AG09309 (cell line): ENCODE measurements at places on chromosomes 7 and 10.

- no peak for DNase-seq
Measured at GRCh38 chr10:67780759-67781538, 57.0 kb downstream of the DNAJC12 start.

GRCh38 chr7:115153769-115154477 is 232.0 kb downstream of the MDFIC start:
- no peak for DNase-seq

- no peak for DNase-seq
Measured at GRCh38 chr7:42080841-42081586, 156.0 kb downstream of the GLI3 start.

DNA sequence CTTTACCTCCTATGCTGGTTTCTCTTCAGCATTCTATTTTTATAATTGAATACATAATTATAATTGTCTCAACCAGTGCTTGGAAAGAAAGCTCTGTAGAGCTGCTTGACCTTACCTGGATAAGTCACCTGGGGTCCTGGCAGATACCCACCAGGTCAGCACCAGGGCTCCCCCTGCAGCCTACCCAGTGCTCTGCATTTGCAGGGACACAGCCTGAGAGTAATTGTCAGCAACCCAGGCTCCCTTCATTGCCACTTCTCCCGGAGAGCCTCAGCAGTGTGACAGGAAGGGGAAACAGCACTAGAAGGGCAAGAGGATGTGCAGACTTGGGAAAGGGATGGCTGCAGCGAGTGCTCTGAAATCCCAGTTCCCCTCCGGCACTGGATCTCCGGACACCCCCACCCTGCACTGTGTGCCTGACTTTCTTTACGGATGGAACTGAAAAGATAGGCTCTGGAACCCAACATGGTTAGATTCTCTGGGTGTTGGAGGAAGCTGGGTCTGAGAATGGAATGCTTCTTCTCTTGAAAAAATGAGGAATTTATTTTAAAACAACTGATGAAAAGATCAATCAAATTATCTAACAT is 11.4 kb upstream of the PAX4 start:
- DNase-seq = no peak

- no peak for DNase-seq
Measured at GRCh38 chr10:33715303-33715975, 381.0 kb upstream of the NRP1 start.

DNA sequence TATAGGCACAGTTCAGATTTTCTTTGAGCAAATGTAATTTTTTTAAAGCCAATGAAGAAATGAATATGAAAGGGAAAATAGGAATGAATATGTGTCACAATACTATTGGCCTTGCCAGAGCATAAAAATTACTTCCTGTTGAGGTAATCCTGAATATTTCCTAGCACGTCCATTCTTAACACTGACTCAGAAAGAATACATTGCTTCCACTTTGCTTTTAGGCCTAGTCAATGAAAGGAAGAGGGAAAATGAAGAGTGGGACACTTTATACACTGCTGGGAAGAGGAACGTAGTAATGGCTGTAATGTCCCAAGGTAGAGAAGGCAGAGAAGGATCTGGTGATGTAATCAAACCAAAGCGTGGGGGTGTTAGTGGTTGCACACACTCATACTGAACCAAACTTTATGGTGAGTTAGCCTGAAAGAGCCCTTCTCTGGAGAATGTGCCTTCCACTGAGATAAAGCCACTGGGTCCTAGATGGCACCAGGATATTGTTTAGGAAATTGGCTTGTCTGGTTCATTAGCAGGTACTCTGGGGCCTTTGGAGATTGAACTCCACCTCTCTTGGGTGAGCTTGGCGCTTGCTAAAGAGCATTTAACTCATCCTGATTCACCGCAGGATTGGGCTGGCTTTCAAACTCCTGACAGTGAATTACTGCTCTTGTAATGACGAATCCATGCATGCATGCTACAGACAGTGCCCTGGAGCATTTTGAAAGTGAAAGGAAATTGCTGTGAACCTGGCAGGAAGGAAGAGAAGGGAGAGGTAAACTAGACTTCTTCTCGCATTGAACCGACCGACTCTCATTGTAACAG is 254.9 kb downstream of the KIAA1217 start:
- peak; percentile 90 for DNase-seq

GRCh38 chr7:142263598-142264380 is 5.9 kb upstream of the PRSS58 start:
- DNase-seq = no peak

DNA sequence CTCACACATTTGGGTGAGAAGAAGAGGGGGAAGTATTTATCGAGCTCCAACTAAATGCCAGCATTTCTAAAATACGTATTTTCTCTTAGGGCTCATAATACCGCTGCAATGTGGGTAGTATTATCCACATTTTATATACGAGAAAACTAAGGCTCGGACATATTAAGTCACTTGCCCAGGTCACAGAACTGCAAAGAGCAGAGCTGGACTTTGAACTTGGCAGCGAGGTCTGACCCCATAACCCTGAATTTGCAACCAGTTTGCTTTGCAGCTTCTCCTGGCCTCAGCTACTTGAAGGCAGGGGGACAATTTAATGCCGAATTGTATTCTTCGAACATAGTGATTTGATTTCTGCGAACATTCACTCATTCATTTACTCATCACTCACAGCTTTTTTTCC is 7.2 kb downstream of the ABLIM1 start:
- DNase-seq = no peak

DNA sequence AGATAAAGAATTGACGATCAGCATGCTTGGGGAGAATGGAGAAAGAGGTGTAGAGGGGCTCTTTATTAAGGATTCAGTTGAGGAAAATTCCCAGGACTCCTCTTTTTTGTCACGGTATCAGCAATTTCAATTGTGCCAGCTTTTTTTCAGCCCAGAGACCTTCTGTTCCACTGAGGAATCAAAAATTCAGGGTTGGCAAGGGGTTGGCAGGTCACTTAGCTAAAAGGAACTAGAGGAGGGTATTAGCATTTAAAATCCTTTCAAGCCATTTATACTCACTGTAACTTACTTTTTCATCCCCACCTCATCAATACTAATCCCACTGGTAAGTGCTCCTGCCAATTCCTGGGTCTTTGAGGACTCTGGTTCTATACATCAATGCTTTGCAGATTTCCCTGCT is 757.5 kb upstream of the COBL start:
- no peak for DNase-seq

DNA sequence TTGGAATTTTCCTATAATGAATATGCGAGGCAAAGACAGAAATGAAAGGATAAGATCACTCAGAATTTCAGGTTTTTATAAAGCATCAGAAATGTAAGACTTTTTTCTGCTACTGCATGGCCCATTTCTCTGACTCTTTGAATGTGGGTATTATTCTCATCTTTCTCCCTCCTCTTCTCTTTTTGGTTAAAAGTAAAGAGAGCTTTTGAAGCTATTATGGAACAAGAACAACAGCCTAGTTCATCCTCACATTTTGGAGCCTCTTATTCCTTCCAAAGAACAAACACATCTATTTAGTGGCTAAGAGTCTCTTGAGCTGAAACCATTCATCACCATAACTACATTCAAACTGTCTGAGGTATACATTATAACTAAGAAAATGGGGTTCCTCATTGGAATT is 19.4 kb upstream of the ATRNL1 start:
- DNase-seq = no peak

- no peak for DNase-seq
Measured at GRCh38 chr7:356087-356486, 66.1 kb downstream of the FOXL3 start.

DNA sequence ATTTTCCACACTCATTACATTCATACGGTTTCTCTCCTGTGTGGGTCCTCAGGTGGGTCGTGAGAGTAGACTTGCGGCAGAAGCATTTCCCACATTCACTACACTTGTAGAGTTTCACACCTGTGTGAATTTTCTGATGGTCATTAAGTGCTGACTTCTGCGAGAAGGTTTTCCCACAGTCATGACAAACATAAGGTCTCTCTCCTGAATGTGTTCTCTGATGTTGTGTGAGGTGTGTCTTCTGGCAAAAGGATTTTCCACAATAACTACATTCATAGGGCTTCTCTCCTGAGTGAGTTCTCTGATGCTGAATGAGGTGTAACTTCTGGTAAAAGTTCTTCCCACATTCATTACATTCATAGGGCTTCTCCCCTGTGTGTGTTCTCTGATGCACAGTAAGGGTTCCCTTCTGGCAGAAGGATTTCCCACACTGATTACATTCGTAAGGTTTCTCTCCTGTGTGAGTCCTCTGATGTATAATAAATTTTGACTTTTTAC is 15.1 kb downstream of the ZNF12 start:
- DNase-seq = no peak

GRCh38 chr10:74598891-74599566 is 227.4 kb upstream of the KAT6B start:
- no peak for DNase-seq

GRCh38 chr7:148702876-148703670 is 4.4 kb downstream of the CUL1 start:
- DNase-seq = no peak

GRCh38 chr7:111026343-111026742 is 64.6 kb upstream of the LRRN3 start:
- no peak for DNase-seq

GRCh38 chr7:121157885-121158590 is 169.5 kb downstream of the CPED1 start:
- DNase-seq = no peak

DNA sequence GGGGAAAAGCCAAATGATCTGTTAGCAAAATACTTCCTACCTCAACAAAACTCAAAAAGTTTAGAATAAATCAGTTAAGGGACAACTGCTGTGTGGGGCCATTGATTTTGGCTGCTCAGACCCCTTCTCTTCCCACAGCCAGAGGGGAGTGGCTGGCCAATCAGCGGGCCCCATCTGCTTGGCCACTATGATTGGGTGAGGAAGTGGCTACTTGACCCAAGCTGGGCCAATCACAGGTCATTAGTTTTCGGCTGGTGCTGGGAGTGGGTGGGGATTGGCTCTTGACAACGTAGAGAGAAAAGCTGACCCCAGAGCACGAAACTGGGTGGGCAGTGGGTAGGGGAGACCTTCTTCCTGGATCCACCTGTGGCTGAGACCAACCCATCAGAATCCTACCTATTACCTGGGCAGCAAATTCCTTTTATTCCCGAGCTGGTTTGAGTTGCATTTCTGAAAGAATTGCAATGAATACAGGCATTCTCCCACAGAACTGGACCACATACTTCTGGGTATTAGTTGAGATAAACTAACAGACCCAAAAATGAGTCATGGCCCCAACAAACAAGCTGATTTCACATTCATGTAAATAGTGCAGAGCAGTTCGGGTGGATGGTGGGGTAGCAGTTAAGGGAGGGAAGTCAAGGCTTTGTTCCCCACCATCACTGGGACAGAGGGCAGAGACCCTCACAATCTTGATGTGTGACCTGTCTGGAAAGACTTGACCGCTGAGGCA is 35.6 kb upstream of the HMX3 start:
- no peak for DNase-seq

- no peak for DNase-seq
Measured at GRCh38 chr10:117420768-117421167, 45.5 kb upstream of the PDZD8 start.

GRCh38 chr10:121975295-121976086 is 474 bp upstream of the NSMCE4A start:
- DNase-seq = no peak

GRCh38 chr10:67697724-67698131 is 1.7 kb upstream of the CTNNA3 start:
- DNase-seq = peak; percentile 14

- DNase-seq = no peak
Measured at GRCh38 chr7:110105307-110105706, 985.6 kb upstream of the LRRN3 start.

- no peak for DNase-seq
Measured at GRCh38 chr10:71504570-71504969, 107.8 kb downstream of the CDH23 start.

DNA sequence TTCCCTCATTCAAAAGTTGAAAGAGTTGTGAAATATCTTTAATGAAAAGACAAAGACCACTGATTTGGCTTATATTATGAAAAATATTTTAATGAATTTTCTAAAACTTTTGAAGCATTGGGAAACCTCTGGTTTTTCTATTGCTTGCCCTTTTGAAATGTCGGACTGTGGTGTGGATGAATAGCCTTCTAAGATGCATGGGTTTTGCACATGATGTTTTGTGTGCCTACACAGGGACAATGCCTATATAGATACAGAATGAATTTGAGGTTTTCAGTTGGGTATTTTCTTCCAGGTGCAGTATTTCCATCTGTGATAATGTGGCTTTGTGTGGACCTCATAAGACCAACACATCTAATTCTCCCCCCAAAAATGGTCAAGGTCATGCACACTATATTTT is 1437.9 kb downstream of the REEP3 start:
- no peak for DNase-seq

GRCh38 chr10:104297697-104298660 is 29.0 kb downstream of the GSTO2 start:
- peak; percentile 20 for DNase-seq

GRCh38 chr10:103145860-103146466 is 47.1 kb downstream of the NT5C2 start:
- peak; percentile 81 for DNase-seq

- no peak for DNase-seq
Measured at GRCh38 chr10:71255808-71256660, 43.7 kb downstream of the UNC5B start.

- DNase-seq = no peak
Measured at GRCh38 chr10:70540789-70541360, 61.7 kb downstream of the PRF1 start.

DNA sequence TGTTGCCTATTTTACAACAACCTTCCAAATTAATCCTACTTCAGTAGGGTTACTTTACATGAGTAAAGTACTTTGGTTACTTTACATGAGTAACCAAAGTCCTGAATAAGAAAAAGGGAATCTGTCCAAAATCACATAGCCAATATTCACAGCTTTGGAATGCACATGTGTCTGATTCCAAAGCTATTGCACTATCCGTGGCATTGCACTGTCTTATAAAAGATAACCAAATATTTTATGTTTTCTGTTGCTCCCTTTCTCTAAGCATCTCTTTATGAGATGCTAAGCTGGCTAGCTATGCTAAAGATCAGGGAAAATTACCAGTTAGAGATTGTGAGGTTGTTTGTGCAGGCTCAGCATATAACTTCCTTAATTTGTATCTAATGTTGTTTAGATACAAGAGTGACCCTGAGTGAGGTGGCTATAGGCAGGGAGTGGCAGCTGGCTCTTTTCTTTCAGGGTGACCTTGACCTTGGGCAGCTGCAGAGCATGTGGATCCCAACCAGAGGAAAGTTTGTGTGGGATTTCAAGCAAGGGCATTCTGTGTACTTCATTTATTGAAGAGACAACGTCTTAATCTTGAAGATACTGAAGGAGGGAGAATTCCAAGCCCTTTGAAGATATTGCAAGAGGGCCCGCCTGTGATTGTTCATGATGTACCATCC is 366.1 kb upstream of the ANKRD30A start:
- peak; percentile 90 for DNase-seq

DNA sequence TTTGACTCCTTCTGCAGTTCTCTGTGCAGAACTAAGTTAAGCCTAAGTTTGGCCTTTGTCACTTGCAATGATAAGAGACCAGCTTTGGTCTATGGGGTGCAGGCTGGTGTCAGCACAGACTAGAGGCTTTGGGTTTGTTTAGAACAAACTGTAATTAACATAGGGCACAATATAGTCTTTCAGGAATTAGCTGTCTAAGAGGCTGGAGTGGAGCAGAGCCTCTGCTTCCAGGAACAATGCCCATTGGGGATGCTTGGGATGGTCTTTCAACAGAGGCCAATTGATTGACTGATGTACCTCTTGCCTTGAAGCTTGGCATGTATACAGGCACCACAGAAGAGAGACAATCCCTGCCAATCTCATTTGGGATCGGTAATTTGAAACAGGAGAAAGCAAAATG is 4.7 kb downstream of the SUFU start:
- no peak for DNase-seq

- DNase-seq = no peak
Measured at GRCh38 chr10:122983898-122984297, 3.7 kb downstream of the PSTK start.

GRCh38 chr10:89535171-89536012 is at the start of gene SLC16A12:
SLC16A12 (minus strand) TSS chr10:89535594; CDS start chr10:89462578, 73,016 bp downstream.
- DNase-seq = no peak
